Fibroblast of gingiva (primary cell): ENCODE measurements at places on chromosomes 16 and 17.

DNA sequence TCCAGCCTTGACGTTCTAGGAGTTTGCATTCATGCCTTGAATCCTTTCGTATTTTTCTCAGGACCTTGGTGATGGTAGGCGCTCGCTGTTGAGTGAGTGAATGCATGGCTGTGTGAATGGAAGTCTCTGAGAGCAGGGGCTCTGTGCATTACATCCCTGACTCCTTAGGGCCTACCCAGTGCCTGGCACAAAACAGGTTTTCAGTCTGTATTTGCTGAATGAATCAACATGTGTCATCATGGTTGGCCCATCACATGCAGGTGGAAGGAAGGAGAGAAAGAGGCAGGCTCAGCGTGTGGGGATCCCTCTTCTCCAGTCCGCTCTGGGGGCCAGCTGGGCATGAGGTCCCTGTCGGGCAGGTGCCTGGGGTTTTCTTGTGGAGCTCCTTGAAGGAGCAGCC is 8.7 kb downstream of the RAP1GAP2 start:
- DNase-seq: no peak

DNA sequence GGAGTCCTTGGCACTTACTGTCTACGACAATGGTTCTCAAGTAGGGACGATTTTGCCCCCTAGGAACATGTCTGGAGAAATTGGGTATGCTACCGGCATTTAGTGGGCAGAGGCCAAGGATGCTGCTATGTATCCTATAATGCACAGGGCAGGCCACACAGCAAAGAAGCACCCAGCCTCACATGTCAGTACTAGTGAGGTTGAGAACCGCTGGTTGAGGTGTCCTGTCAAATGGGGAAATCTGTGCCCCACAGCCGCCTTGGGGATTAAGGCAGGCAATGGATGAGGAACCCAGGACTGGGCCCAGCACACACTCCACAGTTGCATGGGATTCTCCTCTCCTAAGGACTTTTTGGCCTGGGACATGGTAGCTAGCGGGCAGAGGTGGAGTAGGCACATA is 86.7 kb upstream of the TOB1 start:
- DNase-seq: no peak

- DNase-seq: peak; percentile 47
These were observed 6.5 kb upstream of the LLGL1 start for GRCh38 chr17:18218756-18219415.

DNA sequence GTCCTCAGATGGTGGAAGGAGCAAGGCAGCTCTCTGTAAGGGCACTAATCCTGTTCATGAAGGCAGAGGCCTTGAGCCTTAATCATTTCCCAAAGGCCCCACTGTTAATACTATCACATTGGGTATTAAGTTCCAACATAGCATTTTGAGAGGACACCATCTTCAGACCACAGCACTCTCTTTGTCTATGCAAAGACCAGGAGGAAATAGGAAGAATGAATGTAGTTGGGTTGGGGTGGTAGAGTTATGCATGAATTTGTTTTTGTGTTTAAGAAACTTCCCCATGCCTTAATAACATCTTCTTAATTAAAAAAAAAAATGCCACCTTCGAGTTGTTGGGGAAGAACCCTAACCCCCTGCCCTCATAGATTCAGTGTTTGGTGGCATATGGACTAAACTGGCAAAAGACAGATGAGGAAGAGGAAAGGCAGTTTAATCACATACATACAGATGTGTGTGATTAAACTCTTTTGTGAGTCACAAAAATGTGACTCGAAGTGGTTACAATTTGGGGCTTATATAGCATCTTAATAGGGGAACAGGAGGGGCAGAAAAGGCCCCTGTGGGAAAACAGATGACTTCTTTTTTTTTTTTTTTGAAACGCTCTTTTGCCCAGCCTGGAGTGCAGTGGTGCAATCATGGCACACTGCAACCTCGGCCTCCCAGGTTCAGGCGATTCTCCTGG is 35.0 kb upstream of the SLC5A10 start:
- DNase-seq: peak; percentile 62
